ENCODE measurements at places on chromosomes 2 and 18.
A peak's percentile ranks its signal among the peaks of the same experiment; 100 is the strongest.

DNA sequence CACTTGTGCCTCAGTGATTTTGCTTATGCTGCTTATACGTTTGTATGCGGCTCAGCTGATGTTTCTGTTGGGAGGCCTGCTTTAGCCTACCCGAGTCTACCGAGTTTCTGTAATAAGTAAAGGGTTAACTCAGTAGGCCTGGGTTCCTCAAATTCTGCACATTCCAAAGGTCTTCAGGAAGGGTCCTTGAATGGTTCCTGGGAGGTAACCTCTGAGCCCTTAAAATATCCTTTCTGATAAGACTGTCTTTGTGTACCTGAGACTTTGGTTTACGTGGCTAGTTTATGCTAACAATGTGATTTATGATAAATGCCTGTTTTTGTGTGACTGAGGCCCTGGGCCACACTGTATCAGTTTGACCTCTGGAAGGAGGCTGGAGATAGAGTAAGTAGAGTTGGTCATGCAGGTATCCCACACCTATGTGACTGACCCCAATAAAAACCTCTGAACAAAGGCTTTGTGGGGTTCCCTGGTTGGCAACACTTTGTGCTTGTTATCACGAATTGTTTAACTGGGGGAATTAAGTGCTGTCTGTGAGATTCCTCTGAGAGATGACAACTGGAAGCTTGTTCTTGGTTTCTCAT, 18.9 kb upstream of the PNPT1 start:
- no peak for DNase-seq

GRCh38 chr2:1854729-1855547, 110.6 kb upstream of the PXDN start:
- peak; percentile 4 for DNase-seq

DNA sequence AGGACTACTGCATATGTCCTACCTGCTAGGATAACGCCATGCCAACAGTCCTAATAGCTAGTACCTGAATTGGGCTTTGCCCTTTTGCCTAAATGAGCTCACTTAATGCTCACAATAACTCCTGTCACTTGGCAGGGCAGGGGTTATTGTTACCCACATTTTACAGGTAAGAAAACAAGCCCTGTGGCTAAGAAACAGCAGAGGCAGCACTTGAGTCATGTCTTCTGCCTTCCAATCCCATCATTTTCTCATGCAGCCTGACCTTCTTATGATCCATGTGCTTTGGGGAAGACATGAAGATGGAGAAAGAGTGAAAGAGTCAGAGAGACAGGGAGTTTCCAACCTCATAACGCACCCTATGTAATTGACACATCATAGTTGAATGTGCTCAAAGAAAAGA, 33.6 kb upstream of the LPIN1 start:
- no peak for DNase-seq

- DNase-seq: peak; percentile 2
These were observed 78.0 kb upstream of the DNMT3A start for GRCh38 chr2:25419678-25420242.

GRCh38 chr18:9925369-9925768, 11.6 kb downstream of the VAPA start:
- DNase-seq: no peak

DNA sequence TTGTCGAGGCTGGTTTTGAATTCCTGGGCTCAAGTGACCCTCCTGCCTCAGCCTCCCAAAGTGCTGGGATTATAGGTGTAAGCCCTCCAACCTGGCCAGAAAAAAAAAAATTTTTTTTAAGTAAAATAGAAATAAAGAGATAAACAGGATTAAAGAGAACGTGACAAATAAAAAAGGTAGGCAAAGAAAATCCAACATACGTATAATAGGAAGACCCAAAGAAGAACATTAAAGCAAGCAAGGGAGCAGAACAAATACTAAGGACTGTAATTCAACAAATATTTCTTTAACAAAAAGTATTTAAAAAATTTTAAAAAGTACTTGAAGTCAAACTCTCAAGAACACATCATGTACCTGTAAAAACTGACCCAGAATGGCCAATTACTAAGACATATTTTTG, 56.4 kb downstream of the PTPN2 start:
- no peak for DNase-seq

GRCh38 chr18:26863921-26864497, 1.5 kb downstream of the AQP4 start:
- no peak for DNase-seq

- DNase-seq: no peak
These were observed 17.9 kb upstream of the SFXN5 start for GRCh38 chr2:73089270-73090030.

DNA sequence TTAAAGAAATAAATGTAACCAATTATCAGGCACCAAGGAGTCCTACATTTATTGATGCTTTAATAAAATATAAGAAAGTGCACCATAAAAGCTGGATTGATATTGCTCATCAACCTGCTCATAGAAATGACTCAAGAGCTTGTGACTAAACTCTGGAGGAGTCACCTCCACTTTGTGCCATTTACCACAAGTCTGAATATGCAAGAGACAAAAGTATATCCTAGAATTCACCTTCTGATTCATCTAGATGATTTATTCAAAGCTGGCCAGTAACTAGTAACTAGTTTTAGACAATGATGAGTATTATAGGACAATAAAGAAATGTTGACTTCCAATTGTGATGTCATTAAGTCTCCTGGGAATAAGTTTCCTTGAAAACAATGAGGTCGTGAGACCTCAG, 146.0 kb upstream of the SOX11 start:
- DNase-seq: no peak

- no peak for DNase-seq
These were observed 14.3 kb downstream of the CCDC150 start for GRCh38 chr2:196653843-196654242.

GRCh38 chr2:206452242-206452641, 8.9 kb downstream of the ADAM23 start:
- no peak for DNase-seq

DNA sequence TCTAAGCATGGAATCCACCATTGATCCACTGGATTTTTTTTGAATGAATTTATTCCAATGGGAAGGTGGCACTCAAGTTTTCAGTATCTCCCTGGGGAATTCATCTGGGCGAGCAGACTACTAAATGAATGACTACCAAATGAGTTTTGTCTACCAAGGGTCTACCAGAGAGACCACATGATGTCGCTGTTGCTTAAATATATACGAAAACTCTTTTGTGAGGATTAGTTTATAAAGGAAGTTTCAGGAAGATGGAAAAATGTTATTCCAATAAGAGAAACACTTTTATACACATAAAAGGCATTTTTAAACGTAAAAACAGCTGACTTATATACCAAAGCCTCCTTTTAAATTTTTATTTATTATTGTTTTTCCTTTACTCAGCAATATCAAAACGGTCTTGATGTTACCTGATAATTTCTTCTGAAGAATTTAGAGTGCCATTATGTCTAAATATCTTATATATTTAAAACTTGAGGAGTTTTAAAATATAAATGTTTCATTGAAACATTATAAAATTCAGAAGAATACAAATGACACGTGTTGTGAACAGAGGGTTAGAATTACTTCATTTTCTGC, 139.7 kb downstream of the HRH4 start:
- DNase-seq: peak; percentile 11

GRCh38 chr2:11684894-11685460, 15.0 kb upstream of the NTSR2 start:
- no peak for DNase-seq

DNA sequence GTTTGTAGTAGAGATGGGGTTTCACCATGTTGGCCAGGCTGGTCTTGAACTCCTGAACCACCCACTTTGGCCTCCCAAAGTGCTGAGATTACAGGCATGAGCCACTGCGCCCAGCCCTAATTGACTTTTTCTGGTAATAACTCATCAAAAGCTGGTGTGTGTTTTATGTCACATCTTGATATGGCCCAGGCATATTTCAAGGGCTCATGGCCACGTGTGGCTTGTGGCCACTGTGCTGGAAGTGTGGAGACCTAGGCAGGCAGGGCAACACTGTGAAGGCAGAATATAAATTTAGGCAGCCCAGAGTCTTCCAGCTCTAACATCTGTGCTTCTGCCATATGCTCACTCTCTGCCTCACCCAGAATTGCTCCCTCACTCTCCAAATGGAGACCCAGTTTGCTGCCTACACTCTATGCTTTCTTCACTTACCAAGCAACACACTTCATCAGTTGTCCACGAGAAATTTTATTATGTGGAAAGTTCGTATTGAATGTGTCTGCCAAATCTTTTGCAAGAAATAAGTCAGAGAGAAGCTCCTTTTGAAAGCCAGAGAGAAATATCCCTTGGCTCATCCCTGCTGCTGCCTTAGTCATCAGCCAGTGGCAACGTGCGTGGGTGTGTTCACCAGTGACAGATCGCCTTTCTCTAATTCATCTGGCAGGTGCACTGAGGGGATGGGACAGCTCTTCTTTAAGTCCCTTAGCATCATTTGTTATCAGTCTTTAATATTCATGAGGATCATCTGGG, 129.4 kb upstream of the CXCR4 start:
- no peak for DNase-seq

- no peak for DNase-seq
These were observed 175.3 kb upstream of the THUMPD2 start for GRCh38 chr2:39954346-39954745.

- no peak for DNase-seq
These were observed 392.3 kb upstream of the TNP1 start for GRCh38 chr2:217252181-217252580.

Measured in CD4-positive, alpha-beta T cell treated with Interleukin-21 for 1 hour (primary cell).